ENCODE measurements at places on chromosomes 4 and X.

GRCh38 chr4:48196758-48197504 is 62.9 kb upstream of the TXK start:
- no peak for DNase-seq

DNA sequence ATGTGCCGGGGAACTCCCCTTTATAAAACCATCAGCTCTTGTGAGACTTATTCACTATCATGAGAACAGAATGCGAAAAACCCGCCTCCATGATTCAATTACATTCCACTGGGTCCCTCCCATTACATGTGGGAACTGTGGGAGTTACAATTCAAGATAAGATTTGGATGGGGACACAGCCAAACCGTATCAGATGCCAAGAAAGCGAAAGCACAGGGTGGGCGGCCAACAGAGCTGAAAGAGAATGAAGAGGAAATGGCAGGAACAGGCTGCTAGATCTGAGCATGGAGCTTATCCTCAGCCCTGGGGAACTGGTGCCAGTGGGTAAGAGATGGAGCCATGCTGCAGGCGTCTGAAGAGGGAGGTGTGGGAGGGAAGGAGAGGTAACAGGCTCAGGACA is 117.7 kb upstream of the PNPLA4 start:
- DNase-seq = no peak

DNA sequence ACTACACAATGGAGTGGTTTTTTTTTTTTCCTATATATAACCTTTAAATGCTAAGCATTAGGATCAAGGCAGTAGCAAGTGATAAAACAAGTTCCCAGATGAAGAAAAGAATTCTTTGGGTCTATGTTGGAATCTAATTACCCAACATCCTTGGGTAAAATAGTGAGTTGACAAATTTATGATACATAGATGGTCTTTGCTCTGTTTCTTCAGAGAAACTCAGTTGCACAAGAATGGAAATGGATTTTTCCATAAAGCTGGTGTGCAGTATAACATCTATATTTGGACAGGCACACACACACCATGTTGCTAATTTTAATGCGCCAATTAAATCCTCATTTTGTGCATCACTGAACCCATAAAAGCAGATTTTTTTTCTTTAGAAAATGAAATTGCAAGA is 137.0 kb upstream of the MED14 start:
- DNase-seq = no peak

DNA sequence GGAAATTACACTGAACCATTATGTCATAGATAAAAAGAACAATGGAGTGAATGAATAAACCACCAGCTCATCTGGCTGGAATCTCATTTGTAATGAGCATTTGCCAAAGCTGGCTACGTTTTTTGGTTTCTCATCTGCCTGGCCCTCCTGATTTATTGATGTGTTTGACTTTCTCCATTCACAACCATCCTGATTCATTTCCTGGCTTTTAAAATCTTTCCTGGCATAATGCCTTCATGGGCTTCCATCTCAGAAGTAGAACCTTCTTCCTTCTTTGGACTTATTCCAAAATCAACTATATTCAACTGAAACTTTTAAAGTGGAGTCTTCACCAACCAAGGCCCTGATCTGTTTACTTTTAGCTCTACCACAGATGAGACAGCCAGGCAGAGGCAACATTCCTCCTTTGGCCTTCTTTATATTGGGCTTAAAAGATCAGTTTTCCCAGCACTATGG is 36.0 kb upstream of the ARSJ start:
- DNase-seq = no peak

DNA sequence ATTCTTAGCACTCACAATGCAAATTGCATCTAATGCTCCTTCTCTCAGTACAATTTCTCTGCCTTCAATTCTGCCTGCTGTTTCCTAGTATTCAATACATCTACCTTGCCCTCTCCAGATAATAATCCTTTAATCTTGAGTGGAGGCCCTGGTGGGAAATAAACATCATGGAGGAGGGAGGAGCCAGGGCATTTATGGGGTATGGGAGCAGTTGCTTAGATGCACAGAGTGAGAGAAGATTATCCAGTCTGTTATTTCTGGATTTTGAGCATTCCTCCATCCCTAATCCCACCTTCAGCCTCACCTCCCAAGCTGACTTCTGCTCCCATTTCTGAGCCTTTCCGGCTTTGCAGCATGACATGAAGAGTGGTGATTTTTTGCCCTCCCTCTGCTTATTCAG is 127.9 kb upstream of the PPP3CA start:
- DNase-seq = no peak

DNA sequence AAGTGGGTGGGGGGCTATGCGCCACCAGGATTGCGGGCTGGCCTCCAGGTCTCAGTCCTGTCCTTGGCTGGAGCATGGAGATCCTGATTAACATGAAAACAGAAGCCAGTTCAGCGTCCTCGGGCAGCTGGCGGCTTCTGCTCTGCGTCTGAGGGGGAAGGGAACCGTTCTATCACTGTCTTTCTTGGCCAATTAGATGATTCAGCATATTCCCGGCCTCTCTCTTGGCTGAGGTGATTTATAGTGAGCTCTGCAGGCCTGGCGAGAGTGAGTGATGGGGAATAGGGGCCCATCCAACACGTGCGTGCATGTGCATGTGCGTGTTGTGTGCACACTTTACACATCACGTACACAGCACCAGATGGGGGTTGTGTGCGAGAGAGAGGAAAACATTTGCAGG is 145.8 kb upstream of the ATP6AP2 start:
- DNase-seq = no peak

- no peak for DNase-seq
Observed at GRCh38 chr4:44157611-44158277, 290.9 kb downstream of the KCTD8 start.

GRCh38 chr4:10006231-10006600 is 15.1 kb downstream of the SLC2A9 start:
- no peak for DNase-seq

GRCh38 chrX:118755633-118756032 is 28.2 kb downstream of the IL13RA1 start:
- no peak for DNase-seq

GRCh38 chrX:9832811-9833210 is 46.6 kb downstream of the SHROOM2 start:
- DNase-seq = no peak

GRCh38 chr4:184533908-184534307 is 59.6 kb upstream of the IRF2 start:
- no peak for DNase-seq

GRCh38 chr4:74531963-74532794 is 87.2 kb downstream of the AREG start:
- DNase-seq = no peak

GRCh38 chrX:31258166-31258565 is 186.3 kb upstream of the FTHL17 start:
- DNase-seq = no peak

DNA sequence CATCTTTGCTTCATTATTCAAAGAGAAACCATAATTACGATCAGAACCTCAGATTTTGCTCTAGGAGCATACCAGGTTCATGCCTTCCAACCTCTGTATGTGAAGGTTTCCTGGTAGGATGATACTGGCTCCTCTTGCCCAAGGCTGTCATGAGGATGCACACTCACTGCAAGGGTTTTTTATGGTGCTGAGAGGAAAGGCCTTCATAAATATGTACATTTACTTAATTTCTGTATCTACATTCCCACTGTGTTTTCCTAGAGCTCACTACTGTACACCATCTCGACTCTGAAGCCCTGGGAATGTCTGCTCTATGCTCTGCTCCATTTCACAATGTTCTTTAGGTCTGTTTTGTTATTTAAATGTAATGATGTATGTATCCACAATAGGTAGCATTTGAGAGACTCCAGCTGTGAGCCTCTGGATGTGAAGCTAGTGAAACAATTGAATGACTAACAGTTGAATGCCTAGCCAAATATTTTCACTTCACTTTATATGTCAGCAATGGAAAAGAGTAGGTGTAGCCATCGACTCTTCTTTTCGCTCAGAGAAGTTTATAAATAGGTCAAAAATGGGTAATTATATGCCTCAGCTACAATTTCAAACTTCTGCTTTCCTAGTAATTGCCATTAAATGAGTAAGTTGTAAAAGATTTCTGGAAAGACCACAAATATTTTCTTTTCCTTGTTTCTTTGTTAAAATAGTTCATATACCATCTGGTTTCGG is 228.0 kb downstream of the PALLD start:
- no peak for DNase-seq

GRCh38 chrX:9859711-9860555 is 73.7 kb downstream of the SHROOM2 start:
- no peak for DNase-seq

Data from T-helper 9 cell (primary cell).